ENCODE measurements at places on chromosomes 1 and 21. TPM values are rescaled to one million over a fixed set of nuclear protein-coding genes. Genes with fewer than 3 reads are reported as not detected.

GRCh38 chr1:78561856-78562255, 58.4 kb upstream of the IFI44L start:
- no peak for DNase-seq

DNA sequence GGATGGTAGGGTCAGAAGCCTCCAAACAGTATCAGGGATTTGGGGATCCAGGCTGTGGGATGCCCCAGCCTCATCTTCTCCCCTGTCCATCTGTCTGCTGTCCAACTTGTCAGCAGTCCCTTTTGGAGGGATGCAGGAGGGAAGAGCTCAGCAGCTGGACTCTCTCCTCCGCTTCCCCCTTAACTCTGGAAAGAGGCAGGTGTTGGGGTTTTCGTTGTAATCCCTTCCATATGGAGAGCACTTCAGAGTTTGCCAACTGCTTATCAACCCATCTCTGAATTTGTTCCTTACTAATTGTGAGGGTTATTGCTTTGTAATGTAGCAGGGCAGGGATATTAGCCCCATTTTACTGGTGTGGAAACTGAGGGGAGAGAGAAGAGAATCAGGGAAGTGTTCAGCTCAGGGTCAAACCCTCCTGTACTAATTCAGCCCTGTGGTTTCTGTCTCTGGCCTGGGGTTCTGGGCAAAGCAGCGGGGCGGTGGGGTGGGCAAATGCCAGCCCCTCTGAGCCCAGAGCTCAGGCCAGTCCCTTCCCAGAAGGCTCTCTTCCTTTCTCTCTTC, 3.2 kb downstream of the CITED4 start:
- DNase-seq: no peak

DNA sequence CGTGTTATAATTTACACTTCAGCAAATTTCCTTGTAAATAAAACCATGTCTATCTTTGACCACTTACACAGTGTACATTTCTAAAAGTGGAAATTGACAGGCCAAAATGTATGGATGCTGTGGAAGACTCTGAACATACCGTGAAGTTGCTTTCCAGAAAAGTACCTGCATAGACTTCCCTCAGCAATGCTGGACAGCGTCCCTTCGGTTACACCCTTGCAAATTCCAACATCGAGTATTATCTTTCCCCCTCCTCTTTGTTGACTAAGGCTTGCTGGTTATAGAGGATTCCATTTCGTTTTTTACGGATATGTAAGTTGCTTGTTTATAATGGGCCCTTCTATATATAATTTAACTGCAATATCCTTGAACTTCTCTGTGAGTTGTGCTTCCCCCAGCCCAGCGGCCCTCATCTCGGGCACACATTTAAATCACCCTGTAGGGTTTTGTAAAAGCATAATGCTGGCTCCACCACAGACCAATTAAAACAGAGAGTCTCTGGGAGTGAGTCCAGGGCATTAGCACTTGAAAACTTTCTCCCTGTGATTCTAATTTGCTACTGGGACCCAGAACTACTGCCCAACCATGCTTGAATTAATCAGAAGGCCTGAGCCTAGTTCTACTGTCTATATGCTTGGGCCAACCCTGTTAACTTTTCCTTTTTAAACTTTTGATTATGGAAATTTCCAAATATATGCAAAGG, 230.3 kb downstream of the GRIK3 start:
- no peak for DNase-seq

The DNM3 gene
- total RNA-seq: 1.5 TPM

GRCh38 chr1:113576271-113576670, 183.0 kb downstream of the PHTF1 start:
- DNase-seq: no peak

DNA sequence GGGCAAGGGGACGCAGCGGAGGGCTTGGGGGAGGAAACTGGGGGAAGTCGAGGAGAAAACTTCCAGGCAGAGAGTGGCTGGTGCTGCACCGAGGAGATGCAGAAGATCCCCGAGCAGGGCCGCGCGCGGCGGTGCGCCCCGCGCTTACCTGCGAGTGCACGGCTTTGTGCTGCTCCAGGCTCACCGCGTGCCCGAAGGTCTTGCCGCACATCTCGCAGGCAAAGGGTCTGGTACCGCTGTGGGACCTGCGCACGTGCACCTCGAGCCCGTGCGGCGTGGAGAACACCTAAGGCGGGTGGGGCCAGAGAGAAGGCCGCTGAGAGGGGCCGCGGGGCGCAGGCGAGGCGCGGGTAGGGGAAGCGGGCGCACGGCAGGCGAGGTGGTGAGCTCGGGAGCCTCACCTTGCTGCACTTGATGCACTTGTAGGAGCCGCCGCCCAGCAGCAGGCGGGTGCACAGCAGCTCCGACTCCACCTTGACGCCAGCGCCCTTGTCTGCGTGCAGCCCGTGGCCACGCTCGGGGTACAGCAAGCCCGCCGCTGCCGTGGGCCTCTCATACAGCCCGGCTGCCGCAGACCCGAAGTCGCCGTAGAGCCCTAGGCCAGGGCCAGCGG, 6.4 kb downstream of the GFI1 start:
- no peak for DNase-seq

DNA sequence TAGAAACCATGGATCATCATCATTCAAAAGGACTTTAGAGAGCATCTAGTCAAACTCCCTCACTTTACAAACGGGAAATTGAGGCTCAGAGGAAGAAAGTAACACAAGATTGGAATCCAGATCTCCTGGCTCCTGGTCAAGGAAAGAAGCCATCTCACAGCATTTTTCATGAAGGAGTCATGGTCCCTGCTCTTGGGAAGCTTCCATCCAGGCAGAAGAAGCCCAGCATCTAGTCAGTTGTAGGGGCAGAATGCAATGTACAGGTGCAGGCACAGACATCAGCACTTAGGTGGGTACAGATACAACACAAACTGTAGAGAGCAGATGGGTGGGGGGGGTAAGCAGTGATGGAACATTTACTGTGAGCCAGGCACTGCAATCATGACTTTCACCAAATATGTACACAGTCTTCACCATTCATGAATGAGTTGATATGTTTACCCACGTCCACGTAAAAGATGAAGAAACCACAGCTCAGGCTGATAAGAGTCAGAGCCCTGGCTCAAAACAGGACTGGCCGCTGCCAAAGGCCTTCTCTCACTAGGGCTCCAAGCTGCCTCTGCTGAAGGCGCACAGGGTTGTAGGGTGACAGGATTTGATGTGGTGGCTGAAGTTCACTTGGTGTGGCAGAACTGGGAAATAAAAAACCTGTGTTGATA, 44.0 kb downstream of the OPTC start:
- DNase-seq: no peak

- no peak for DNase-seq
Observed at GRCh38 chr1:191674626-191675179, 483.6 kb upstream of the RGS18 start.

- DNase-seq: no peak
Observed at GRCh38 chr1:239872626-239873025, 219.1 kb upstream of the FMN2 start.

The PGBD5 gene
- total RNA-seq: not detected

The TMEM61 gene
- not detected for total RNA-seq

GRCh38 chr21:38863291-38863690, 57.6 kb downstream of the ETS2 start:
- no peak for DNase-seq

The TDRD5 gene
- not detected for total RNA-seq

GRCh38 chr1:162854245-162854882, 6.6 kb downstream of the CCDC190 start:
- DNase-seq: peak; percentile 57

The LCA5L gene
- total RNA-seq: 0.62 TPM

DNA sequence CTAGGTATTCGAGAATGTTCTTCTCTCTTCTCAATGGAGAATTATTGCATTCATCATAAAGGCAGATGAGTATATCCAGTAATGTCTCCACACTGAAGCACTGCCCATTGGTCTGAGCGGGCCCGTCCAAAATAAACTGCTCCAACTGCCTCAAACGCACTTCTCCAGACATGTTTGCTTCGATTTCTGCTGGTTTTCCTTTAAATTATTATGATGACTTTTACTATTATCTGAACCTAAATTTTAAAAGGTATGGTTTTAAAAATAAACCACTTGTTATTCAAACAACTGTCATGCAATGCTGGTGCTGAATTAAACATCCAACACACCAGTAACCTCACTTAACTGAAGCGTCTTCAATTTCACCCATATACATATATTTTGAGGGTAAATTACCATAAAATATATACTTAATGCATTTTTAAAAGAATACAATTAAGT, 1.3 kb downstream of the CDC42BPA start:
- no peak for DNase-seq

DNA sequence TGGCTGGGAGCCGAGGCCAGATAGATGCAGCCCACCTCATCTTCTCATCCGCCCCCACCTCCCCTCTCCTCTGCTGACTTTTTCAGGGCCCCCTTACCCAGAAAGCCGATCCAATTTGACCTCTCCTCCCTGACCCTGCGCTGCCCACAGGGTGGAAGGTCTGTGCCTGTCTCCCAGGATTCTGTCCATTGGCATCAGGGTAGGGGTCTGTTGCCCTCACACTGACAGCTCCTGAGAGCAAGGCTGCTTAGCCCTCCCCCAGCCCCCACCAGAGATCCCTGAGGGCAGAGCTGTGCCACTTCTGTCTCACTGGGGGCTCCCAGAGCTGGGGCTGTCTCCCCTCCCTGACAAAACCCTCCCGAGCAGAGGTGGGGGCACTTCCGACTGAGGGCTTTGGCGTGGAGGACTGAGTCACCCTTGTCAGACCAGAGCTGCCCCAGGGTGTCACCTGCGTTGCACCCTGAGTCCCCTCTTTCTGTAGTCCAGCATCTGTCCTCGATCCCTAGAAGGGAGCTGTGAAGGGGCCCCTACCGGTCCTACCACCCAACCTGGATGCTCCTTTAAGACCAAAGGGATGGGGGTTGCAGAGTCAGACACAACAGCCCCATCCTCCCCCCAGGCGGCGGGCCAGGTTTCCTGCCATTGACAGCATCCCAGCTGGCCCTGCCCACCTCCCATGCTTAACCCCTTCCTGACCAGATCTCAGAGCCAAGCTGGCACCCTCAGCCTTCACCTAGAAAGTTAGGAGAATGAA, 2.4 kb upstream of the FAM110D start:
- DNase-seq: no peak

- DNase-seq: no peak
Observed at GRCh38 chr1:178362747-178363146, 134.0 kb downstream of the CLEC20A start.

The OR6K3 gene
- total RNA-seq: not detected

DNA sequence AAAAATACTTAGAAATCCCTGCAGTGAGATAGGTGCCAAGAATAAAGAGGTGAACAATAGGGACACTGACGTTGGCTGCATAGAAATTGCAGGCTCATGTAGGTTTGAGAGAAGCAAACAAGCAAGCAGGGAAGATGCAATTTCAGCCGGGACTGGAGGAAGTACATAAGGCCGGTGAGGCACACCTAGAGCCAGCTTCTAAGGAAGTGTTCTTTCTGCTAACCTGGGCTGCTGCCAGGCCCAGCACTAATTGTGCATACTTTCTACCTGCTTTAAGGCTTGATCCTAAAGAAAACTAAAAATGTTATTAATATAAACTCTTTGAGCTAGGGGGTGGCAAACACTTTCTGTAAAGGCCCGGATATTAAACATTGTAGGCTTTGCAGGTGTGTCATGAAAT, 71.0 kb downstream of the LMO4 start:
- no peak for DNase-seq

- no peak for DNase-seq
Observed at GRCh38 chr1:230639714-230640209, 2.5 kb upstream of the COG2 start.

GRCh38 chr1:3993619-3994375, 93.7 kb upstream of the C1orf174 start:
- no peak for DNase-seq

GRCh38 chr1:113088972-113089371, 16.0 kb downstream of the LRIG2 start:
- no peak for DNase-seq

DNA sequence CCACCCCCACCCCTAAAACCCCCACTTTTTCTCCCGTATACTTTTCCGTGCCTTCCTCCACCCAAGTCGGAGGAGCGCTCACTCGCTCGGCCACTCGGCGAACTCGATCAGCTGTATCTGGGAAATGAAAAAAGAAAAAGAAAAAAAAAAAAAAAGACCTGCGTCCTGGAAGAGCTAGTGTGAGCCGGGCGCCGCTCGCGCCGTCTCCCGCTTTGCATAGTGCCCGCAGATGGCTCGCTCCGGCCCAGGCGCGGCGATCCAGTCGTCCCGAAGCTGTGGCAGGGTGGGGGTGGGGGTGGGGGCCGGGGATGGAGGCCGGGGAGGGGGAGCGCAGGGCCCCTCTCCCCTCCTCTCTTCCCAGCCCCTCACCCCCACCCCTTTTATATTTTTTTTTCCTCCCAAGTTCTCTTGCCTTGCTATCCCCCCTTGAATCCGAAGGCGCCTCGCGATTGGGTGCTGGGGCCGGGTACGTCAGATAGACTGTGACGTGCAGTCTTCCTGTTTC, 299 bp upstream of the PROX1 start:
- DNase-seq: no peak

DNA sequence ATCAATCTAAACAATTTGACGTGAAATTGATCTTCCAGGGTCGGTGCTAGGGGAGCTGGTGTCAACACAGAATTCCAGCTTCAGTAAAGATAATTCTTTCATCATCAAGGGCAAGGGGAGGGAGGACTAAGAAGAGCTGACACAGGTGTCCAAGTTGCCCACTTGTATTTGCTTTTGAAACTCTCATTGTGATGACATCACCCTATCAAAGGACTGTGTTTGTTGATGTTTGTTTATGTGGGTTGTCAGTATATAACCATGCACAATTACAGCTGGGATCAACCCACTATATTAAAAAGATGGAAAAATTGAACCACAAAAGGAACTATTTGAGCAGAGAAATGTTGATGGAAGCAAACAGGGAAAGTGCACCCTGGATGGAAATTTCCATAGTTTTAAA, 48.8 kb downstream of the ZC3H11B start:
- DNase-seq: no peak

The SEC16B gene
- total RNA-seq: 0.10 TPM

GRCh38 chr1:159924025-159924790, 1.1 kb downstream of the TAGLN2 start:
- peak; percentile 84 for DNase-seq

DNA sequence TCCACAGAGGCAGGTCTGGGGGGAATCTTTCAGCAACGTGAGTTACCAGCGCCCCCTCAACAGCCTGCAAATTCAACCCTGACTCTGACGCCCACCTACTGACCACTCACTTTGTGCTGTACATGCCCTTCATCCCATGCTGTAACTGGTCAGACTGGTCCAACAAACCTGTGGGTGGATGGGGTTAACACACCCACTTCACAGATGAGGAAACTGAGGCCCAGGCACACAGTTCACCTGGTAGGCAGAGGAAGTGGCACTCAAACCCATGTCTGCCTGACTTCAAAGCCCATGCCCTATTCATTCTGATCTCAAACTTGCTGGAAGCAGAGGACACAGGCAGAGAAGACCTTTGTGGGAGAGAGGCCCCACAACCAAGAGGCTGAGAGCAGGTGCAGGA, 172.9 kb downstream of the TRABD2B start:
- no peak for DNase-seq

GRCh38 chr1:86854352-86854751, 59.6 kb downstream of the SELENOF start:
- DNase-seq: no peak

- DNase-seq: no peak
Observed at GRCh38 chr1:42152907-42153600, at the start of gene GUCA2B. TSS of gene GUCA2B (plus strand) at chr1:42153410. CDS start at chr1:42153451, 41 bp downstream.

- no peak for DNase-seq
Observed at GRCh38 chr1:36571106-36571505, 88.4 kb upstream of the CSF3R start.
